Stimulated activated CD4-positive, alpha-beta T cell treated with anti-CD3 and anti-CD28 coated beads, Interleukin-1b, Interleukin-23, amount 100 ng/mL, for 4 hours (primary cell): ENCODE measurements at places on chromosomes 13 and 19.

DNA sequence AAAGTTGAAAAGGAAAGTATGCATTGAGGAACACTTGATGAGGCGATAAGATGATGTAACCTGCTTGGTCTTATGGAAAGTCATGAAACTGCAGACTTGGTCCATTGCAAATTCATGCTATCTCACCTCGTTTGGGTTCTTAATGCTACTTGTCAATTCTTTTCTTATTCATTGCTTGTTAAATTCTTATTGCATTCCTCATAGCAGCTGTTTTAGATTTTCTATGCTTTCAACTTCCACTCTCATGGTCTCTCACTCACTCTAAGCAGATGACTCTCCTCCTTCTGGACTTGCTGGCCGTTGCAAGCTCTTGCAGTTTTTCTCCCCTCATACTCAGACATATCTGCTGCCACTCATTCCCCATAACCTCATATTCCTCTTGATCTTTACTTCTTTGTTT, 67.8 kb upstream of the CSNK1A1L start:
- DNase-seq, result no peak

DNA sequence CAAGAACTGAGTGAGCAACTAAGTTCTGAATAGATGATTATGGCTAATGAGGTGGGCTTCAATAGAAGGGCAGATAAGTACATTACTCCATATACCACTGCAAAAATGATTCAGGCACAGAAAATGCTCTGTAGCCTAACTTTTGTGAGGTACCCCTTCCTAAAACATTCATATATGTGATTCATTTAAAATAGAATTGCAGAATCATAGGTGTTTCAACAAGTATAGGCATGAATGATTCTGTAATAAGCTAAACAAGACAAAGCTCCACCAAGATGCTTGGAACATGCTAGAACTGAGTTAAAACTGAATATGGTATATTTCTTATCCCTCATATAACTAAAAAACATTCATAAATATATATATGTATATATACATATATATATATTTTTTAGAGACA, 12.1 kb downstream of the KBTBD7 start:
- DNase-seq, result no peak

- no peak for DNase-seq
These were observed 26.9 kb downstream of the GAS6 start for GRCh38 chr13:113836768-113837559.

GRCh38 chr19:55441319-55441691, 1.8 kb downstream of the SHISA7 start:
- DNase-seq, result no peak

GRCh38 chr13:40996426-40997092, 22.6 kb downstream of the ELF1 start:
- no peak for DNase-seq

- no peak for DNase-seq
These were observed 31.1 kb downstream of the CEACAM8 start for GRCh38 chr19:42563352-42564210.

DNA sequence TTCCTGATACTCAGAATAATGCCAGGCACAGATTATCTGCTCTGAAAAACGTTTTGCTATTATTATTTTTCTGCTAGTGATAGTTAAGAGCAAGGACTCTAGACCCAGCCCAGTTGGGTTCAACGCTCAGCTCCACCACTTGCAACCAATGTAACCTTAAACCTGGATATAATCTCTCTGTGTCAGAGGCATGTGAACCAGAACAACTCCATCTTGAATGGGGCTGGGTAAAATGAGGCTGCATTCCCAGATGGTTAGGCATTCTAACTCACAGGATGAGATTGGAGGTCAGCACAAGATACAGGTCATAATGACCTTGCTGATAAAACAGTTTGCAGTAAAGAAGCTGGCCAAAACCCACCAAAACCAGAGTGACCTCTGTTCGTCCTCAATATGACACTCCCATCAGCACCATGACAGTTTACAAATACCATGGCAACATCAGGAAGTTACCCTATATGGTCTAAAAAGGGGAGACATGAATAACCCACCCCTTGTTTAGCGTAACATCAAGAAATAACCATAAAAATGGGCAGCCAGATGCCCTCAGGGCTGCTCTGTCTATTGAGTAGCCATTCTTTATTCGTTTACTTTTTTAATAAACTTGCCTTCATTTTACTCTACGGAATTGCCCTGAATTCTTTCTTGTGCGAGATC, 13.6 kb downstream of the FAM187B start:
- no peak for DNase-seq

GRCh38 chr19:22893855-22894270, 61.8 kb downstream of the ZNF723 start:
- DNase-seq, result no peak

DNA sequence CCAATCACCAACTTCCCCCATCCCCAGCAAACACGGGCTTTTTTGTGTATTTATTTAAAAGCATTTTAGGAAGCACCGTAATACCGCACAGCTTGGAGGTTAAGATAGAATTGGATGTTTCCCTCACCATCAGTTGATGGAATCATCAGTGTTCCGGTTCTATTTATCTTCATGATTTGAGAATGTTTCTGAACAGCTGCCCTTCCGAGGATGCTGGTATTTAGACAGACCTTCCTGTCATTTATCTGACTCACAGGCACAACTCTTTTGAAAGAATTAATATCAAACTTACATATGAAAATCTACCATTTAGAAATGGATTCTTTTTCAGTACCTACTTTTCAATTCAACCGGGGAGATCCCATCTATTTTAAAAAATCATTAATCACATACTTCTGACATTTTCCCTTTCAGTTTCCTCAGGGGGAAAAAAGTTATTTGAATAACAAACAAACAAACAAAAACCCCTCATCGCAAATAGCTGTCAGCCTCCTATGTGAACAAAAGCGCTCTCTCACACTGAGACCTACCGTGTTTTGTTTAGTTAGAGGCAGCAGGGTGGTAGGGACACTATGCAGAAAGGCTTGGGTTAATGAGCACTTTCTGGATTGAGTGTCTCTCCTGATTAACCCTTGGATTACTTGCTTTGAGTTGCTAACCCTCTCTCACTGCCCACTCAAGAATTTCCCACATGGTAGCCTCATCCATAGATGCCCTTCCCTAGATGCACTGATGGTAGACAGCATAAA, 189.3 kb downstream of the TM9SF2 start:
- no peak for DNase-seq

GRCh38 chr13:40779796-40780285, 8.9 kb upstream of the MRPS31 start:
- DNase-seq, result no peak

DNA sequence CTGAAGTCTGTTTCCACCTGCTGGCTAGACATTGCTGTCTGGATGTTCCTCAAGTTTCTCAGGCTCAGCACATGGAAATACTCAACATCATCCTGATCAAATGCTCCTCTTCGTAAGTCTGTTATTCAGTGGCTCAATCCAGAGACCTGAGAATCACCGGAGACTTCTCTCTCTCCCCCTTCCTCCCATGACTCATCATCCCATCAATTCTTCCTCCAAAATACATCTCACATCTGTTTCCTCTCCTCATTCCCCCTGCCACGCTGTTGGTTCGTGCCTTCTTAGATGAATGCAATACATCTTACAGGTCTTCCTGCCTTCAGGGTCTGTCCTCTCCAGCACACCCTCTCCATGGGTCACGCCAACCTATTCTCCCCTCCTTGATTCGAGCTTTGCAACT, 7.4 kb upstream of the RXFP2 start:
- DNase-seq, result no peak

GRCh38 chr13:79725841-79726240, 244.9 kb downstream of the NDFIP2 start:
- DNase-seq, result no peak

- DNase-seq, result no peak
These were observed 10.6 kb downstream of the FZR1 start for GRCh38 chr19:3516675-3517207.

- no peak for DNase-seq
These were observed 166.9 kb upstream of the KL start for GRCh38 chr13:32849369-32849768.
